ENCODE measurements at places on chromosomes 7 and 10.

- no peak for DNase-seq
These were observed 489.2 kb upstream of the ZMIZ1 start for GRCh38 chr10:78579576-78579975.

GRCh38 chr7:45073786-45074527 is 14.8 kb downstream of the NACAD start:
- no peak for DNase-seq

DNA sequence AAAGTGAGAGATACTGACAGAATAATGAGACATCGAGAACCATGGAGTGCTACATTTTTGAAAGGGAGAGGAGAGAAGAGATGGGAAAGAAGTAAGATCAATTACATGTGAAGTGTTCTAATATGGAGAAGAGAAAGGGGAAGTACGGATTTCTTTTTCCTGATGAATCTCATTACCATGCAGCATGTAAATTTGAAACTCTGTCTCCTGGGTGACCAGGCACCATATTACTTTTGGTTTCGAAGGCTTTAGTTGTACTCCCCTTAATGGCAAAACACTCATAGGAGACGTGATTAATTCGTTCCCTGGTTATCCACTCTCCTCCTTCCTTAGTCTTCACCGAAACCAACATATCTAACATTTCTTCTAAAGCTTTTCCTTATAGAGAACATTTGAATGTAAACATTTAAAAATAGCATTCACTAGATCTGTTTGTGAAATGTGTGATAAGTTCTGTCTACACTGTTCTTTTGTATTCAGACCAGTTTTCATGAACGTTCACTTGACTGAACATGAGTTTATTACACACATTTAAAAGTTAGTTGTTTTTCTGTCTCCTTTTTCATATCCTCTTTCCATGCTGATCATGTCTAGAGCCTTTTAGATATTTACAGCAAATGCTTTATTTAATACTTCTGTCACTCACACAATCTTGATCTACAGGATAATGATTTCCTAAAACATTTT is 80.2 kb upstream of the MSRB2 start:
- DNase-seq, result no peak

DNA sequence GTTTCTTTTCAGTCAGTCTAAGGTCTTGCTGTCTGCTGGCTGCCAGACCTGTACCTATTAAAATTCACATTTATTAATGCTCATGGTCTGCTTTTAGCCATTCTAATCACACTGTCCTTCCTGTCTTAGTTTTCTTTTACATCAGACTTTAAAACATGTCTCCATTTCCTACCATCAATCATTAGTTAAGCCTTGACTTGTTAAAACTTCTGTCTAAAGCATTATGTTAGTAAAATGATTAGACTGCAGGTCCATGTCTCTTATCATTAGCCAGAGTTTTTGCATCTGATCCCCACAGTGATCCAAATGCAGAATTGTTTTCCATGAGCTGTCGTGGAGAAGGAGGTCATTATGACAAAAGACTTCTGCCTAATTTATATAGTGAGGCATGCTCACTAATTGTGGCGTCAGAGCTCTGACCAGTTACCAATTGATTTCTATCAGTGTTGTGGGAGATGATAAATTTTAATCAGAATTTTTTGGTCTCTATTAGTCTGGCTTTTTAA is 226.5 kb downstream of the DKK1 start:
- no peak for DNase-seq

GRCh38 chr10:77293347-77293746 is 344.3 kb downstream of the KCNMA1 start:
- DNase-seq, result no peak

- DNase-seq, result peak; percentile 94
These were observed at the start of gene PITX3 for GRCh38 chr10:102241444-102242117. TSS of gene PITX3 (minus strand) at chr10:102241512. CDS start at chr10:102232080, 9,432 bp downstream.

DNA sequence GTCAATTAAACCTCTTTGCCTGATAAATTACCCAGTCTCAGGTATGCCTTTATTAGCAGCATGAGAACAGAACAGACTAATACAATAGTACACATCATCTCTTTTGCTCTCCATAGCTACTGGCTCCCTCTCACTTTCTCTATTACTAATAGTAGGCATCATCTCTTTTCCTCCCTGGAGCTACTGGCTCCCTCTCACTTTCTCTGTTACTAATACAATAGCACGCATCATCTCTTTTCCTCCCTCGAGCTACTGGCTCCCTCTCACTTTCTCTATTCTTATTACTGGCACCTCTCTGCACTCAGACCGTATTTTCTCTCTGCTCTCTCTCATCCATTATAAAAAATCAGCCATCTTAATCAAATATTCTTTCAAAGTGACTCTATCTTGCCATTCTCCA is 37.1 kb downstream of the SLC25A13 start:
- no peak for DNase-seq

DNA sequence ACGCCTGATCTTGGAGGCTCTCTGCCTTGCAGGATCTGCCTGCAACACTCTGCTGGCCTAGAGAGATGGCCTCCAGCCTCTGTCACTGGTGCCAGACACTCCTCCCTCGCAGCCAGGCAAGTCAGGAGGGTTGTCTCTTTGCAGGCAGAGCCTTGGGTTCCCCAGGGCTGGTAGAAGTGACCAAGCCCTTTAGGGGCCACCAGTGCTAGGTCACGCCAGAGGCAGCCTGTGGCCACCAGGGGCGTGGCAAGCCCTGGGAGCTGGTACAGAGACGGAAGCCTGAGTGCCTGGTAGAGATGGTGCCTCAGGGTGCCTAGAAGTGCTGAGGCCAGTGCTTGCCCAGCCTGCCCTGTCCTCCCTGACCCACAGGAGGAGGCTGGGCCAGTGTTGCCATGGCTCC is 9.1 kb downstream of the ADCYAP1R1 start:
- no peak for DNase-seq

- peak; percentile 22 for DNase-seq
These were observed 62.9 kb downstream of the PRKAG2 start for GRCh38 chr7:151813997-151814396.

- peak; percentile 75 for DNase-seq
These were observed 54.1 kb downstream of the HSPA12A start for GRCh38 chr10:116688241-116688711.

GRCh38 chr10:53107711-53108110 is 335.1 kb upstream of the MBL2 start:
- peak; percentile 5 for DNase-seq

DNA sequence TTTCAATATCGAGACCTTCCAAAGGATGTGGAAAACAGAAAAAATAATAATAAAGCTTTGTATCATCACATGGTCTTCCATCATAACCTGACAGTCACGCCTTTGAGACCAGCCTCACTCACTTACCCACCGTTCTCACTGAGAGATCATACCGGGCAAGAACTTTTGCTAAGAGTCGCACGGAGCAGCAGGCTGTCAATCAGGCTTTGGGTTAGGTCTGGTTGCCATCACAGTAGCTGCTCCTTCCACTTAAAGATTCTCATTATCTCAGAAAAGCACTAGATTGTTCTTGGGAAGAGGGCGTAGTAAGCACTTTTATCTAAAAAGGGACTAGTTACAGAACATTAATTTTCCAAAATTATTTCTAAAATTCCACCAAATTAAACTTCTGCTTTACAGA is 2.0 kb downstream of the RELN start:
- no peak for DNase-seq

DNA sequence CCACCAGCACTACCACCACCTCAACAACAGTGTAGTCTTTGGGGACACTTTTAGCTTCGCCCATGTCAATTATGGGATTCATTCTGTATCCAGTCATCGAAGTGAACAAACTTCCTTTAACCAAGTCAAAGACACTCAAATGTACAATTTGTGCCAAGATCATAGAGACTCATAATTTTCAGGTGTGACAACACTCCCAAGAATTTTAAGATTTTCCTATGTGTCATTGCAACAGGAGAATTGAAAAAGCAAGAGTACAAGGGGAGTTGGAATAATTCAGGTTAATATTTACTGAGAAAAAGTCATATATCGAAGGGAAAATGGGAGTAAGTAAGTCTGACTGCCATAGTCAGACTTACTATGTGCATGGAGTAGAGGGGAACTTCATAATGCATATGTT is 26.2 kb downstream of the PON1 start:
- DNase-seq, result no peak

GRCh38 chr7:131921016-131921415 is 364.6 kb upstream of the PODXL start:
- DNase-seq, result no peak

DNA sequence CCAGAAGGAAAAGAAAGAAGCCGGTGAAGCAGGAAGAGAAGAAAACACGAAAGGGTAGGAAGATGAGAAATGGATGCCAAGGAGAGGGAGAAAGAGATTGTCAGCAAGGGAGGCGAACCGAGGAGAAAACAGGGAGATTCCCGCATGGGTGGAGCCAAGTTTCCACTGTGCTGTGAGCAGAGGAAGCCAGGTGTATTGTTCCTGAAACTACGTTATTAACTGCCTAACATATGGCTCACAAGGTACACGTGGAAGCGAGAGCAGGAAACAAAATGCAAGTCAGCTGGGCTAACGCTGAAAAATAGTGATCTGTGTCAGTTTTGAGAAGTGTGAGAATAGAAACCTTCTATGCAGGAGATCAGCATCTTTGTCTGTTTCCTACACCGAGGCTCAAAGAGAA is 20.4 kb upstream of the HIPK2 start:
- no peak for DNase-seq

Data from choroid plexus epithelial cell (primary cell).